GM19239 (cell line): ENCODE measurements at places on chromosomes 16 and 17.
A peak's percentile ranks its signal among the peaks of the same experiment; 100 is the strongest.

- no peak for DNase-seq
Measured at GRCh38 chr17:77863814-77864161, 94.7 kb upstream of the TNRC6C start.

DNA sequence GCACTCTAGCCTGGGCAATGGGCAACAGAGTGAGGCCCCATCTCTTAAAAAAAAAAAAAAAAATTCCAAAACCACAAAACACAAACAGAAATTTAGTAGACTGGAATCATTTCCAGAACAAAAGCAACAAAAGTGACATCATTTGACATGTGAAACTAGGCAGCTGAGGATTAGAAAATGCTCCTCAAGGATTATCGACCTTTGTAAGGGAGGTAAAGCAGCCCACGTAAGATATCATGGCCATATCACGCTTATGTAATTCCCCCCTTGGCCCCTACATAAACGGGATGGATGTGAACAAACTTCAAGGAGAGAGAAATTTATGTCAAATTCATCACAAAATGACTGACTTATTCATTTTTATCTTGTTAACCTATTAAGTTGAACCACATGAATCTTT lies 83.3 kb downstream of the WDR59 start:
- no peak for DNase-seq

DNA sequence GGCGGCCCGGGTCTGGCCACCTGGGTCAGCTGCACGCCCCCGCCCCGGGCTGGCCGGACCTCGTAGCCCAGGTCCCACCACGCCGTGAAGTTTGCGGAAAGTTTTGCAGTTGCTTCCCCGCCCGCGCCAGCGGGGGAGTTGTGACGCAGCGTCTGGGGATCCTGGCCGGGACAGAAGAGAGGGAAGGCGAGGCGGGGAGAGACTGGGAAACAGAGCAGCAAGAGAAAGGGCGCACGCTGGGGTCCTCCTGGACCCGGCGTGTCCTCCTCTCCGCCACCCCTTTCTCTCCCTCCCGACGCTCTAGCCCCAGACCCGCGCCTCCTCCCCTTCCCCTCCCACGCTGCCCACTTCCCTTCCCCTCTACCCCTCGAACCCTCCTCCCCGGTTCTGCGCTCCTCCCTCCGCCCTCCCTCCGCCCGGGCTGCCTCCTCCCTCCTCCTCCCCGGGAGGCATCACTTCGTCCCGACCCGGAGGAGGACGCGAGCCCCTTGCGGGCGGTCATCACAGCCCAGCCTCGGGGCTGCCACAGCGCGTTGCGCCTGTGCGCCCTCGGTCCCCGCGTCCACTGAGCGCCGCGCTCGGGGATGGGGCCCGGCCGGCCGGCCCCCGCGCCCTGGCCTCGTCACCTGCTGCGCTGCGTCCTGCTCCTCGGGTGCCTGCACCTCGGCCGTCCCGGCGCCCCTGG lies at the start of gene MRC2:
Gene MRC2 (plus strand): TSS at position 452 of the 685 bp plus-strand sequence. CDS start 133 bp downstream, at position 585.
- DNase-seq: no peak

- no peak for DNase-seq
Measured at GRCh38 chr17:39009581-39010001, 42.4 kb upstream of the FBXO47 start.

GRCh38 chr17:72063756-72064450 lies 56.9 kb upstream of the SOX9 start:
- no peak for DNase-seq

DNA sequence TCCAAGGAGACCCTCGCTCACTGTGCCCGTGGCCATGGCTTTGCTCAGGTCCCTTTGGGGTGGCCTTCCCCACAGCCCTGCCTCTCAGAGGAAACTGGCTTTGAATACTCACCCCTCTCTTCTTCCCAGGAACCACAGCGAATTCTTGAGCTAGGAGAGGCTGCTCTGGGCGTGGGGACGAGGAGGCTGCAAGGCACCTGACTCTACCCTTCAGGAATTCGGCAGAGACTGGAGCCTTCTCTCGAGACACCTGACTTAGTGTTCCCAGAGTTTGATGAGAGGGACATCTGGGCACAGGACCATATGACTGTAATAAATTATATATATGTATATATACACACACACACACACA lies 6.2 kb downstream of the LLGL2 start:
- DNase-seq: no peak

GRCh38 chr16:27383556-27384243 lies 18.3 kb upstream of the IL21R start:
- DNase-seq: no peak

- no peak for DNase-seq
Measured at GRCh38 chr17:62565817-62566216, 61.7 kb upstream of the MRC2 start.

DNA sequence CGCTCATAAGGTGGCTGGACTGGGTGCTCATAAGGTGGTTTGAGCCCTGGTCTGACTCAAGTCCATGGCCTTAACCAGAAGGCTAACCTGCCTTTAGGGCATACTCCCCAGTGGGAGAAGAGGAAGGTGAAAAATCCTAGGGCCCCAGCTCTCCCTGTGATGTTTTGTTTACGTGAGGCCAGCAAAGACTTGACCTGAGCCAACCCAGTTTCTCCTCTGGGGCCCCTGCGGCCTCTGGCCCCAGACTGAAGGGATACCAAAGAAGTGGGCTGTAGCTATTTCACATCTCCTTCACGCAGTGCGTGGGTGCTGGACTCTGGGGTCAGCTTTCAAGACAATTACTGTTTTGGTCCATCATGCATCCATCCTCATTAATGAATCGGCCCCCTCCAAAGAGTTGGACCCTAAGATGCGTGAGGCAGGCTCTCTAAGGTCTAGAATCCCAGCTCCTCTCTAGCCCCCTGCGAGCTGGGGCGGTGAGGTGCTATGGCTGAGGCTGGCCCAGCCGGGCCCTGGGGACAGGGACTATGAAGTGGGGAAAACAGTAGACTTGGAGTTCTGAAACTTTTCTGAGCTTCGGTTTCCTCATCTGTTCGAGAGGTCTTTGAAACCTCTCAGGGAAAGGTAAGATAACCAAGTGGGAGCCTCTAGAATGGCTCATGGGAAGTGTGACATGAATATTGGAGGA lies 1.5 kb downstream of the SH2B1 start:
- DNase-seq: no peak

DNA sequence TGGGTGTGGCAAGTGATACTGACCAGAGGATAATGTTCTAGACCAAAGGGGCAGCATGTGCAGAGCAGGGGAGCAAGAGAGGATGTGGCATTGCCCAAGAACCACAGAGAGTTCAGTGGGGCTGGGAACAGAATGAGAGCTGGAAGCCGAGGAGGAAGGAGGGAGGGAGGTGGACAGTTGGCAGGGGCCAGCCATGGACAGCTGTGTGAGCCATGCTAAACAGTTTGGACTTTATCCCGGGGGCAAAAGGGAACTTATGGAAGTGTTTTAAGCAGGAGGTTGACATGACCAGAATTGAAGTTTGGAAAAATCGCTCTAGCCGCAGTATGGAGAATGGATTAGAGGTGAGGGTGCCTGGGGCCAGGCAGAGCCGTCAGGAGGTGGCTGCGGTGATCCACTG lies 29.4 kb upstream of the TMEM132E start:
- DNase-seq: no peak

DNA sequence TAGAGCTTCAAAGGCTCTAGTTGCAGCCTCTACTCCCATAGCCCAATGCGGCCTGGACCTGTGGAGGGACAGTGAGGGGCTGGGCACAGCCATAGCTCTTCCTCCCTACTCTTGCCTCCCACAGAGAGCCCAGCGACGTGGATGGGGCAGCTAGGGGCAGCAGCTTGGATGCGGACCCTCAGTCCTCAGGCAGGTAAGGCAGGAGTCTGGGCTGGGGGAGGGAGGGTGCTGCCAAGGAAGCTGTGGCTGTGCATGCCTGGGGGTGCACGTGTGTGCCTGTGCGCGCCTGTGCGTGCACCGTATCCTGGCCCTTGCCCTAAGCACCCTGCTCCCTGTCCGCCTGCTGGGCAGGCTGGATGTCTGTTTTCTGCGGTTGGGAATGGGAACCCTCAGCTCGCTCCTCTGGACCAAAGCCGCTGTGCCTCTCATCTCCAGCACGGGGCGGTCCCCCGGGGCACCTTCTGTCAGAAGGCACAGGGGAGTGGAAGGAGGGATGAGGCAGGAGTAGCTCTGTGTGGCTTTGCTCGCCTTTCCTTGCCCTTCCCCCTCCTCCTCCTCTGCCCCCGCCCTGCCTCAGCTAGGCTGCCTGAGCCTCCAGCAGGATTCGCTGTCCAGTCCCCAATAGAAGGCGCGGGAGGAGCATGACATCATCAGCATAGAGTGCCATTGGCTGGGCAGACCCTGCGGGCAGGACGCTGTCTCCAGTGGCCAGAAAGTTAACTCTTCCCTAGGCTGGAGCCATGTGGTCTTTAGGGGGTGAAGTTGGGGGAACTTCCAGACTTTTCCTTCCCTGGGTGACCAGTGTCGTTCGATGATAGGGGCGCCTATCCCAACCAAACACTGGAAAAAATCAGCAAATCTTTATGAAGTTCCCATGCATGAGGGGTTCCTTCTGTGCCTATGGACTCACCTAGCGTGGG lies 797 bp downstream of the PRCD start:
- DNase-seq: peak; percentile 85

GRCh38 chr17:15171167-15172047 lies 93.7 kb downstream of the PMP22 start:
- peak; percentile 15 for DNase-seq

DNA sequence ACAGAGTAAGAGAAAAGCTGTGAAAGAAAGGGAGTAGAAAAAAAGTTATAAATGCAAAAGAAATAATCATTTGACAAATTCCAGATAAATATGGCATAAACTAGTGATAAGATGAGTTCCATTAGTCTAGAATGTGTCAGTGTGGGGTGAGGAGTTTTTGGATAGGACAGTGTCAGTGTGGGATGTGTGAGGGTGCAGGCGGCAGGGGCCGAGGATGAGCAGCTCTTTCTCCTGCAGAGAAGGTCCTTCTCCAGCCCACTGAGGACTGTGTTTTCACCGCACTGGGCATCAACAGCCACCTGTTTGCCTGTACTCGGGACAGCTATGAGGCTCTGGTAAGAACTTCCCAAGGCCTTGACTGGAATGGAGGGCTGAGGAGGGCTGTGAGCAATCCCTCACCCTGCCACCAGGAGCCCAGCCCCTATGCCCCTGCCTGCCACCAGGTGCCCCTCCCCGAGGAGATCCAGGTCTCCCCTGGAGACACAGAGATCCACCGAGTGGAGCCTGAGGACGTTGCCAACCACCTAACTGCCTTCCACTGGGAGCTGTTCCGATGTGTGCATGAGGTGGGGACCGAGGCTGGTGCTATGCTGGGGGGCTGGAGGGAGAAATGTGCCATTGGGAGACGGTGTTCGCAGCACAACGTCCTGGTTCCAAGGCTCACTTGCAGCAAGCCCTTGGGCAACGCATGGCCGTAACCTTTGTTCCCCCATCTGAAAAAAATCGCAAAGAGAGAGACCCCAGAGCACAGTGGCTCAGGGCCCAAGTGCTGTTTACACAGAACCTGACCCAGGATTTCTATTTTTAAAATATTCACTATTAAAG lies 13.1 kb downstream of the RAPGEFL1 start:
- peak; percentile 46 for DNase-seq

DNA sequence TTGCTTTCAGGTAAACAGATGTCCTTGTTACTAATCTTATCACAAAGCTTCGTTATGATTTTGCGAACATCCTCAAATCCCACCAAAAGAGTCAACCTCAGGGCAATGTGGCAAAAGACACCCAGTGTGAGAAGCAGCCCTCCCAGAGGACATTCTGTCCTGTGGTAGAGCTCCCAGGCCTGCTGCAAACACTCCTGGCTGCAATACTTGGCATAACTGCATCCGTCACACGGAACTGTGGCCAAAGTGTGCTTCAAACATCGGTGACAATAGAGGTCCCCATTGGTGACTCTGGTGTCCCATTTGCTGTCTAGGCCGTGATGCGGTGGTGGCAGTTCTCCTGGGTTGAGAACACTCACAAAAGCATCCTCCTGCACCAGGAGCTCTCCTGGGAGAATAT lies 29.5 kb downstream of the SMYD4 start:
- DNase-seq: no peak

DNA sequence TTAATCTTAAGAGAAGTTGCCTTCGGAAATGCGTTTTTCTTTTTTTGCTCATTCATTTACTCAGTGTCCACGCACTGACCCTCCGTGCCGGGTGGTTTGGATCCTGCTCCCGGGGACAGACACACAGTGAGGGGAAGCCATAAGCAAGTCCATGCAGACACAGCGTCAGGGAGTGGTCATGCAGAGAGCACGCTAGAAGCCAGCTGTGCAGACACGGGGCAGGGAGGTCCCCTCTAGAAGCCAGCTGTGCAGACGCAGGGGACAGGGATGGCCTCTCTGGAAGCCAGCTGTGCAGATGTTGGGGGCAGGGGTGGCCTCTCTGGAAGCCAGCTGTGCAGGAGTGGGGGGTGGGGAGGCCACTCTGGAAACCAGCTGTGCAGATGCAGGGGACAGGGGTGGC lies 4.8 kb downstream of the GAA start:
- DNase-seq: no peak

DNA sequence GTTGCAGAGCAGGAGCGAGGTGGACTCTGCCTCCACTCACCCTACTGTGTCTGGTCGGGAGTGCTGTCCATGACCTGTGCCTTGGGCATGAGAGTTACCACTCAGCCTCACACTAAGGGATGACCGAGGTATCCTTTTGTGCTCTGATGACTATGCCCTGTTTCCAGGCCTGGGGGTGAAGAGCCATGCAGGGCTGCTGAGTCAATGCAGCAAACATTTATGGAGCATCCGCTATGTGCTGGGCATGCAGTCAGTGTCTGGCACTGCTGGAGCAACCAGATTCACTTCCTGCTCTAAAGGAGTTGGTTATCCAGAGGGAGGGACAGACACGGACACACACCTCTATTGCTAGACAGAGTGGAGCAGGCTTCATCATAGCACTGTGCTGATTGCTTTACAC lies 7.6 kb upstream of the HNF1B start:
- DNase-seq: no peak

- DNase-seq: no peak
Measured at GRCh38 chr17:18186627-18186982, 3.0 kb downstream of the ALKBH5 start.

- no peak for DNase-seq
Measured at GRCh38 chr16:19722269-19722952, 4.3 kb downstream of the IQCK start.

DNA sequence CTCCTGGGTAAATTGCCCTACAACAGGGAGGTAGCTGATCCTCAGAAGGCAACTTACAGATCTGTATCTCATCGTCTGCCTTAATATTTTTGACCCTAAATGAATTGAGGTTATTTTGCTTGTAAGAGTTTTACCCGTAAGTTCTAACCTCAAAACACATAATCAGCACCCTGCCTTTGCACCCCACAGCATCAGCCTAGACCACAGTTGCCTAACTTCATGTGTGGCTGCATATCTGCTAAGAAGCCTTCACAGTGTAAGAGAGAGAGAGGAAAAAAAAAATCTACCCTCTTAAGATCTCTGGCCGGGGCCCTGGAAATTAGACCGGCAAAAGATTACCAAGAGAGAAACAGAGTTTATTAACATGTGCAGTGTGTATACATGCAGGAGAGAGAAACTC lies 76.9 kb downstream of the ARHGAP44 start:
- no peak for DNase-seq

GRCh38 chr17:73369111-73369521 lies 57.3 kb upstream of the CDC42EP4 start:
- DNase-seq: no peak
